ENCODE measurements at places on chromosomes 2 and 18.

DNA sequence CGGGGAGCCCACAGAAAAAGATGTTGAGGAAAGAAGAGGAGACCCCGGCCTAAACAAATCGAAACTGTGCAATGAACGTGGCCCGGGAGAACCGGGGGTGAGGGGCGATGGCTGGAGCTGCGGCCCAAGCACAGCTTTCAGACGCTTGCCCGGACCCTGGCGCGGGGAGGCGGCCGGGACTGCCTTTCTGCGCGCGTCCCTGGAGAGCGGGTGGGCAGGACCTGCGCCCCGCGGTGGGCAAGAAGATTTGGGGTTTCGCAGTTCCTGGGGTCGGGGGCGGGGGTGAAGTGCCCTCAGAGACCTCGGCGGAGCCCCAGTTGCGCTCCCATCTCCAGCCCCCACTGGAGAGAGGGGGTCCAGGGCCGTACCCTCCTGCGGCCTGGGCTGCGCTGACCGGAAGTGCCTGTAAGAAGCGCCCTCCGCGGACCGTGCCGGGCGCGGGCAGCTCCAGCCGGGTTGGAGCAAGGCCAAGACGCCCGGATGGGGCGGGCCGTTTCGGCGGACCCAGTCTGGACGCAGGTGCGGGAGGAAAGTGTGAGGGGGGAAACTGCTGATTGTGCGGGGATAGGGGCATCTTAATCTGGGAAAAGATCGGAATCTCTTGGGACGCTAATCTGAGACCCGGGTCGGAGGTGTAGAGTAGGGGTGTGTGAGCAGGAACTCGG lies 11.6 kb downstream of the EN1 start:
- DNase-seq: no peak

DNA sequence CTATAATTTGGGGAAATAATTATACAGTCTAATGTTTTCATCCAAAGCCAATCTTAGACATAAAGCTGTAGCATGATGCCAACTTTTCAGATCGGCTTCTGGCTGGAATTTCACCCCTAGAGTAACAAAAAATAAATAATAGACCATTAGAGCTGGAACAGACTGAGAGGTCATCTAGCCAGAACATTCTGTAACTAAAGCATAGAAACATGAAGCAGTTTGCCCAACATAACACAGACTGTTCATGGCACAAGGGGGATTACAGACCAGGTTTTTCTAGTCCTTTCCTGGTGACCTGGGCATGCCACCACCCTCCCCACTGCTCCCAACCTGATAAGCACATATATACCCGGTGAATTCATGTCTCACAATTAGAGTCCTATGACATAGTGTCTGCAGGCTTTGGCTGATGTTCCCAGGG lies 116.4 kb upstream of the PPP1CB start:
- DNase-seq: no peak

DNA sequence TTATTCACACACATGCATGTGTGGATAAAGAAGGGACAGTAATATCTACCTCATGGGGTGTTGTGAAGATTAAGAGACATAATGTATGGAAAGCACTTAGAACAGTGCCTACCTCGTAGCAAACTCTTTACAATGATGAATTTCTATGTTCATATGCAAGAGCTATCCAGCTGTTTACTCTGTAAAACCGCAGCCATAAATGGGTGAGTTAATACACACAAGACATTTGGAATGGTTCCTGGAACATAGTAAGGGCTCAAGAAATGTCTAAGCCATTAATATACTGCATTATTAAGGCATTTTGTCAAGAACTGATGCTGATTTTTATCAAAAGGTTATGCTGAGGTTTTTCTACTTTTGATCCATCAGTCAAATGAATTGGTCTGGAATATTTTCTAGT lies 1076.2 kb downstream of the TSN start:
- no peak for DNase-seq

- no peak for DNase-seq
Measured at GRCh38 chr2:60549238-60549927, 4.1 kb downstream of the BCL11A start.

GRCh38 chr18:37665346-37665745 lies 99.7 kb upstream of the CELF4 start:
- no peak for DNase-seq

DNA sequence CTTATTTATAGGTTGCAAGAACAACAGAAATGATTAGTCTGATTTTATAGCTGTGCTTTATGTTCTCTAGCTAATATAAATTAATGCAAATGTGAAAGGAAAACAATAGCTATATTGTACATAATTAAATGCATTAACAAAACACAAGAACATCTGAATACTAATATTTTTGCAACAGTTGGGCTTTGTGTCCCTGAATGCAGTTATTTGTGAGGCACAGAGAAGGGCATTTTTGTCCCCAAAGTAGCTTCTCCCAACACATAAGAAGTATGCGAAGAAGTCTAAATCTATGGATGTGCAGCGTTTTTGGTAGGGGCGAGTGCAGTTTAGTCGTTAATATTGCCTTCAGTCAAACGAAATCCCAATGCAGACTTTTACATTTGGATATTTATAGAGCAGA lies 110.0 kb downstream of the MBP start:
- no peak for DNase-seq

GRCh38 chr2:23924589-23925359 lies 2.1 kb downstream of the ATAD2B start:
- DNase-seq: no peak

GRCh38 chr18:47772374-47773248 lies 157.8 kb downstream of the SMAD2 start:
- DNase-seq: peak; percentile 29

- DNase-seq: no peak
Measured at GRCh38 chr2:22035361-22035830, 911.6 kb downstream of the TDRD15 start.

DNA sequence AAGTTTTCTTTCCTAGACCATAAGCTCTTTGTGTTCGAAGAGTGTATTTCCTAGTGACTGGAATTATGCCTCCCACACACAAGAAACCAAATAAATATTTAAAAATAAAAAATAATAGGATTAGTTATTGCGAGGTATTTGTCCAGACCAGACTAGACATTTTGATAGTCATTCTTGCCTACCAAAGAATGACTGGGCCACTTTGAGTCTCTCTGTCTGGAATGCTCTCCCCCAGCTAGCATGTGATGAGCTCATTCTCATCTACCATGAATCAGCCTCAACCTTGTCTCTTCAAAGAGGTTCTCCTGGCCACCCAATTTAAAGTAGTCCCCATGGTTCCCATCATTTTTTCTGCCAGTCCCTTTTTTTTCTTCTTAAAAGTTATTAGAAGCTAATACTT lies 13.9 kb upstream of the DSC1 start:
- DNase-seq: no peak

DNA sequence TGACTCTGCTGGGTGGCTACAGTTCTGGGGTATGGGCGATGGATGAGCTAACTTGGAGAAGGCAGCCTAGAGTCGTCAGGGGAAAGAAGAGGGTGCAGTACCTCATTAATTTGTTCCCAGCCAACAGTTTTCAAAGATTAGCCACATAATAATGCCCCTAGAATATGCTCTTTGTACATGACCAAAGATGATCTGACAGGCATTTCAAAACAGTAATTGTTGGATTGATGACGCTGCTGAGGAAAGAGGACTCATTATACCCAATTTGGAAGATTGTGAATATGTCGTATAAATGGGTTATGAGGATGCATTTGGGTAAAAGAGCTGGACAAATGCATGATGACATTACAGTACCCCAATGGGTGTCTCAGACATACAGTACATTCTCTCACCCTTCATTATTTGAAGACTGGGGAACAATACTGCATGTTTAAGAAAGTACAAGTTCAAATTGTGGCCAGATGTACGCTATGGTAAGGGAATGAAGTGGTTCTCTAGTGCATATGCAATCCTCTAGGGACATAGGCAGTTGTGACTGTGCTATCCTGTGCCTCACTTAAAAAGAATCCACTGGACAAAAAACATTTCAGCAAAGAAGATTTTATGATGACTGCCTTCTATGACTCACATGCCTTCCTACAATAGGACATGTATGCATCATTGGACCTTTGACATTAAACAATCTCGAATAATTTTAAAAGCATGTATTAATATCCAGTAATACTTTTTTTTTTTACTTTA lies 233.2 kb downstream of the CNTNAP5 start:
- no peak for DNase-seq

GRCh38 chr2:216475767-216476166 lies 22.9 kb upstream of the RPL37A start:
- DNase-seq: no peak

DNA sequence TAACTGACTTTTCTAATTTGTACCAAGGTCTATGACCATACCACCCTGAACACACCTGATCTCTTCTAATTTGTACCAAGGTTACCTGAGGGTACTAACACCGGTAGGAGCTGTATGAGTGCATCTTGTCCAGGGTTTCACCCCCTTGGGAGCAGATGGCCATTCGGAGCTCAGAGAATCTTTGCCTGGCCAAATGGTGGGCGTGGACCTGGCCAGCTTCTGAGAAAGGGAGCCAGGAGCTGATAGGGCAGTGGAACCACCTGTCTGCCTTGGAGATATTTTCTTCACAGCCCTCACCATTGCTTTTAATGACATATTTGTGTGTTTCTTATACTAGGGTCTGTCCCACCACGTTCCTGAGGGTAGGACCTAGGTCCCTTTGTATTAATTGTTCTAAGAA lies 188.9 kb downstream of the LDLRAD4 start:
- no peak for DNase-seq
